ENCODE measurements at places on chromosomes 3 and 15.

DNA sequence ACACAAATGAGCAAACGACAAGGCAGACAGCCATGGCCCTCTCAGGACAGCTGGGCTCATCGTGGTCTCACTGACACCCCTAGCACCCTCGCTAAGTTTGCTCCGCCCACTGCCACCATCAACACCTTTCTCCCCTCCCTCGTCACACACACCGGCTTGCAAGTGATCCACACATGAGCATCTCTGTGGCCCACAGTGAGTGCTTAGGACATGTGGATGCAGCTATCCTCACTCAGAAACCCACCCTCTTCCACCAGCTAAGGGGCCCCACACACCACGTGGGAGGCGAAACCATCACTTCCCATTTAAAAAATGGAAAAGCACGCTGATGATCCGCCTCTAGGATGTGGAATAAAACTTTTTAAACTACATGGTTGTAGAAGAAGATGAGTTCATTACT is 105.6 kb downstream of the OCA2 start:
- DNase-seq, result no peak

DNA sequence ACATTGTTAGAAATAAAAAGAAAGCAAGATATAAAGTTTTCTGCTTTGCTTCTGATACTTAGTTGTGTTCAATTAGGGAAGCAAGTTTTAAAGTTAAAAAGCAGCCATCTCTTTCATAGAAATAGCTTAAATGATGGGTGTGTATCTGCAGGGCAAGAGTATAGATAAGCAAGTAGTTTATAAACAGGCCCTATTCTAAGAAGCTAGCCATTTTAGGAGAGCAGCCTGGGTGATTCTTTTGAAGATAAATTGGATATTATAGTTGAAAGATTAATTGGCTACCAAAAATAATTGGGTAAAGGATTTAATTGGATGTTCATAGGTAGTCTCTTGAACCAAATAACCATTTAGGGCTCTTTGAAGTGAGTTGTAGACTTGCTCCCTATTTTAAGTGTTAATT is 5.6 kb downstream of the EIF3J start:
- DNase-seq, result no peak

- no peak for DNase-seq
These were observed 1166.9 kb downstream of the ZPLD1 start for GRCh38 chr3:103601666-103602065.

- no peak for DNase-seq
These were observed 56.2 kb downstream of the GREM1 start for GRCh38 chr15:32774022-32774421.

DNA sequence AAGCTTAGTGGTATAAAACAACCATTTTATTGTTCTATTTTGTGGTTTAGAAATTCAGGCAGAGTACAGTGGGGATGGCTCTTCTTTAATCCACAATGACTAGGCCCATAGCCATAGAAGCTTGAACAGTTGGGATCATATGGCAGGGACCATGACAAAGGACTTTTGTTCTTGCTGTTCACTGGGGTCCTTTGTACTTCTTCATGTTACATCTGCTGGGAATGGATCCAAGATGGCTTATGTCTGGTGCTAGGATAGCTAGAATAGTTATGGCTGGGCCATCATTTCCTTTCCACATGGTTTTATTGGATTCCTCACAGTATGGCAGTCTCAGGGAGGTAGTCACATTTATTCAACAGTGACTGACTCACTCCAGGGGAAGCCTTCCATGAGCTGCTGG is 427.9 kb upstream of the AGTR1 start:
- DNase-seq, result no peak

- DNase-seq, result peak; percentile 37
These were observed 66.4 kb upstream of the NR2E3 start for GRCh38 chr15:71743861-71744382.

DNA sequence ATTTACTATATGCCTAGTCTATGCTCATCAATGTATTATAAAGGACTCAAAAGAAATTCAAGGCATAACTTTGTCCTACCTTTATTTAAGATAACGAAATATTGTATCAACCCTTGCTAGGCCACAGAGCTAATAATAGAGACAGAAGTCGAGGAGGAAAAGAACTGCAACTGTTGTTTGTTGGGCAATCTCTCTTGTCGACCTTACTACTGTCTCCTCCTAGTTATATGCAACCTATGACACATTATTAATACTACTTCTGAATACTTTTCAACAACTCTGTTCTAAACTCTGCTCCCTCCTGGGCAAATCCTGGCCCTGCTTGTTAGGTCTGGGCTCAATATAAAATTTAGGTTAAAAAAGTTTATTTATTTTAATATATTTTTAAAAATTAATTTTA is 24.6 kb downstream of the SPPL2A start:
- DNase-seq, result no peak

- DNase-seq, result no peak
These were observed 39.2 kb downstream of the RAB27A start for GRCh38 chr15:55250392-55250791.

DNA sequence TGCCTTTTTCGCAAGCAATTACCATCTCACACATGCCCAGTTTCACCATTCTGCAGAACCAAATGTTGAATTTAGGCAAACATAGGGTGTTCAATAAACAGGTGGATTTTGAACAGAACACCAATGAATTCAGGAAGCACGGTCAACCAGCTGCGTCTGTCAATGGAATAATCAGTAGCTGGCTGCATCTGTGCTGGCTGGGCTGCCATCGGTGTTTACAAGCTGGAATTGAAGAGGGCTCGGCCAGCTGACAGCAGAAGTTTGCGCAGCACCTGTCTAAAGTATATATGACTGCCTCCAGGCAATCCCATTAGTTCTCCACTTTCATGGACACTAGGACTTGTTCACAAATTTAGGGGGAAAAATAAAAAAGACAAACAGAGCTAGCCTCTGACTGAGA is 996.4 kb upstream of the CFAP20DC start:
- no peak for DNase-seq

- DNase-seq, result peak; percentile 43
These were observed 1.8 kb downstream of the PSTPIP1 start for GRCh38 chr15:76996526-76997401.

DNA sequence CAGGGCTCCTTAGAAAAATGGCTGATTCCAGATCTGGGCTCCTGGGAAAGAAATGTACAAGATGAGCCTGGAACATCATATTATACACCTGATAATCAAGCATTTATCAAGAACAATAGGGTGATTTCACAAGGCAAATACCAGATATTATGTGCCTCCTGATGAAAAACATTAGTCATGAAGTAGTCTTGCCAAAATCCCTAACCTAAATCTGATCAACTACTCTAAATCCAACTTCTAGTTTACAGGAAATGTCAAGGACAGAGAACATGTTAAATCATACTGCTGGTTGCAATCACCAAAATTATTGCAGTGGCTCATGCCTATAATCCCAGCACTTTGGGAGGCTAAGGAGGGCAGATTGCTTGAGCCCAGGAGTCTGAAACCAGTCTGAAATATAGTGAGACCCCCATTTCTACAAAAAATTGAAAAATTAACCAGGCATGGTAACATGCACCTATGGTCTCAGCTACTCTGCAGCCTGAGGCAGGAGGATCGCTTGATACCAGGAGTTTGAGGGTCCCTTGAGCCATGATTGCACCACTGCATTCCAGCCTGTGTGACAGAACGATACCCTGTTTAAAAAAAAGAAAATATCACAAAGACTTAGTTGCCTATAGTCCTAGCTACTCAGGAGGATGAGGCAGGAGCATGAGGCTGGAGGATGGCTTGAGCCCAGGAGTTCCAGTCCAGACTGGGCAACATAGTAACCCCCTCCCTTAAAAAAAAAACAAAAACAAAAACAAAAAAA is 34.9 kb upstream of the ATP13A3 start:
- no peak for DNase-seq

DNA sequence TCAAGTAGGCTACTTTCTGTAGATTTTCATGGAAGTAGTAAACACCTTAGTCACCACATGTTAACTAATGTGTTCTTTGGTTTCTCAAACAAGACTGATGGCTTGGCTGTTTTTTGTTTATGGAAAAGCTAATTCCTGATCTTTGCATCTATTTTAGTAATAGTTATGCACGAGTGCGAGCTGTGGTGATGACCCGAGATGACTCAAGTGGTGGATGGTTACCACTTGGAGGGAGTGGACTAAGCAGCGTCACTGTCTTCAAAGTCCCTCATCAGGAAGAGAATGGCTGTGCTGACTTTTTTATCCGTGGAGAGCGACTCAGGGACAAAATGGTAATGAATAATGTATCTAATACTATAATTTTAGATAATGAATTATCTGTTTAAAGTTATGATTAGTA is 46.6 kb downstream of the SPRED1 start:
- DNase-seq, result no peak

GRCh38 chr15:72110355-72110754 is 7.6 kb downstream of the MYO9A start:
- no peak for DNase-seq

- DNase-seq, result no peak
These were observed 62.7 kb downstream of the TJP1 start for GRCh38 chr15:29759596-29759995.

GRCh38 chr3:23389686-23390085 is 186.6 kb downstream of the UBE2E2 start:
- no peak for DNase-seq

- no peak for DNase-seq
These were observed 90.1 kb downstream of the IGF2BP2 start for GRCh38 chr3:185734725-185735096.

DNA sequence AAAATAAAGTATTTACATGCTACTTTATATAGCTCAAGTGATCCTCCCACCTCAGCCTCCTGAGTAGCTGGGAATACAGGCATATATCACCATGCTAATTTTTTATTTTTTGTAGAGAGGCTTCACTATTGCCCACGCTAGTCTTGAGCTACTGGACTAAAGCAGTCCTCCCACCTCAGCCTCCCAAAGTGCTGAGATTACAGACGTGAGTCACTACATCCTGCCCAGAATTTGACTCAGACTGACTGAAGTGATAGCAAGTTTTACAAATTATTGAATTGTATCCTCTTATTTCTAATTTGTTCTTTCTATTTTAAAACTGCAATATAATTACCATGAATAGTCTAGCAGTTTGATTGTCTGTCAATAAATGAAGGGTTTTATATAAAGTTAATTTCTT is 210.3 kb upstream of the CGNL1 start:
- DNase-seq, result no peak

GRCh38 chr3:187112934-187113793 is 26.1 kb downstream of the RPL39L start:
- no peak for DNase-seq

DNA sequence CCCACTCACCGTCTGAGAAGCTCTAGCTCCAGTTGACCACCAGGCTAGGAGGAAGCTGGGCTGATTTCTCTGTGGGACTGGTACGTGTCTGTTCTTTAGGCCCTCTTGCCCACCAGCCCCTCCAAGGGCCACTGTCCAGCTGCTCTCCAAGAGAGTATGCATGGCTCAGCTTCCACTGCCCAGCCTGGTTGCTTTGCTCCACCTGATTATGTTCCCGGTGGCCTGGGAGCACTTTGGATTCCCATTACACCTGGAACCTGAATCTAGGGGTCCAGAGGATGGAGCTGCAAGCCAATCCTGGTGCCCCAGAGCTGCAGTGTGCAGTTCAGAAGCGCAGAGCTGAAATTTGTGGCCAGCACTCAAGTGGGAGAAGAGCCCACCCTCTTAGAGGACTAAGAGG is 402.1 kb upstream of the CNTN6 start:
- no peak for DNase-seq

GRCh38 chr3:151925419-151925818 is 52.0 kb downstream of the SUCNR1 start:
- no peak for DNase-seq
